T-cell (primary cell): ENCODE measurements at places on chromosomes 6 and 20.

GRCh38 chr6:117440706-117441525 lies 15.2 kb upstream of the ROS1 start:
- no peak for DNase-seq
- no peaks in the 10 kb centered on the region for H3K4me1 ChIP-seq
- peaks cover 3% of the 10 kb centered on the region for H3K27me3 ChIP-seq
- no peak overlapping the region for H3K27ac ChIP-seq
- H3K36me3 ChIP-seq = no peaks in the 10 kb centered on the region

- H3K27me3 ChIP-seq = peaks cover 10% of the 10 kb centered on the region
- DNase-seq = no peak
- no peaks in the 10 kb centered on the region for H3K36me3 ChIP-seq
- no peak overlapping the region for H3K4me3 ChIP-seq
These were observed 99.1 kb upstream of the PRDM1 start for GRCh38 chr6:105986998-105987397.

GRCh38 chr6:34834789-34835518 lies 43.1 kb downstream of the BLTP3A start:
- H3K27ac ChIP-seq = no peak overlapping the region
- no peaks in the 10 kb centered on the region for H3K27me3 ChIP-seq
- peaks cover 31% of the 10 kb centered on the region for H3K36me3 ChIP-seq

DNA sequence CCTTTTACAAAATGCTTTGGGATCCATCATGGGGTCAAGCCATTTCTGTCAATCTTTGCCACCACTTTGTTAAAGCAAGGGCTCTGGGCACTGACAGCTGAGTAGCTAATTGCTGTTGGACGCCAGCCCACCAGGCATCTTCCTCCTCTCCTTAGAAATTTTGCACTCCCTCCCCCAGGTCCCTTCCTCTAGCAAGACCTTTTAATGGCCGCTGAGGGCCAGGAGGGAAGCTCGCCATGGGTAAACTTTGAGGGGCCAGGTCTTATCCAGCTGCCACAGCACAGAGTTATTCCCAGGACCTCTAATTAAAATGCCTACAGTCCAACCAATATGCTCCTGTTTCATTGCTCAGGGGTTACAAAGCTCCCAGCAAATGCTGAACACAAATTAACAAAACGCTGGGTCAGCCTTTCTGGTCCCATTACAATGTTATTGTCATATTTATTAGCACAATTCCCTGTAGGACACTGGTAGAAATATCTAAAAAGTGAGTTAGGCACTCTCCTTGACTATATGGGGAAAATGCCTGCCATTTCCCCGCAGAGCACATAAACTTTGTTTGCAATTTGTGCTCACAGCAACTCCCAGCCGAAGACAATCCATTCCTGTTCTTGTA lies 16.8 kb downstream of the SCML4 start:
- H3K27me3 ChIP-seq = no peaks in the 10 kb centered on the region
- no peak overlapping the region for H3K27ac ChIP-seq
- H3K36me3 ChIP-seq = no peaks in the 10 kb centered on the region
- H3K4me3 ChIP-seq = no peak overlapping the region
- H3K4me1 ChIP-seq = peaks cover 48% of the 10 kb centered on the region
- DNase-seq = no peak

GRCh38 chr6:75268988-75269354 lies 15.6 kb downstream of the TMEM30A start:
- peaks cover 12% of the 10 kb centered on the region for H3K36me3 ChIP-seq
- no peak for DNase-seq
- no peak overlapping the region for H3K27ac ChIP-seq
- no peaks in the 10 kb centered on the region for H3K4me1 ChIP-seq
- H3K27me3 ChIP-seq = no peaks in the 10 kb centered on the region

GRCh38 chr6:82750556-82750955 lies 315.1 kb downstream of the UBE3D start:
- no peaks in the 10 kb centered on the region for H3K4me1 ChIP-seq
- no peak for DNase-seq
- no peaks in the 10 kb centered on the region for H3K27me3 ChIP-seq
- H3K4me3 ChIP-seq = no peak overlapping the region

- no peaks in the 10 kb centered on the region for H3K27me3 ChIP-seq
- H3K4me1 ChIP-seq = no peaks in the 10 kb centered on the region
- H3K4me3 ChIP-seq = no peak overlapping the region
- no peak for DNase-seq
These were observed 35.7 kb downstream of the TFAP2C start for GRCh38 chr20:56664796-56665195.

DNA sequence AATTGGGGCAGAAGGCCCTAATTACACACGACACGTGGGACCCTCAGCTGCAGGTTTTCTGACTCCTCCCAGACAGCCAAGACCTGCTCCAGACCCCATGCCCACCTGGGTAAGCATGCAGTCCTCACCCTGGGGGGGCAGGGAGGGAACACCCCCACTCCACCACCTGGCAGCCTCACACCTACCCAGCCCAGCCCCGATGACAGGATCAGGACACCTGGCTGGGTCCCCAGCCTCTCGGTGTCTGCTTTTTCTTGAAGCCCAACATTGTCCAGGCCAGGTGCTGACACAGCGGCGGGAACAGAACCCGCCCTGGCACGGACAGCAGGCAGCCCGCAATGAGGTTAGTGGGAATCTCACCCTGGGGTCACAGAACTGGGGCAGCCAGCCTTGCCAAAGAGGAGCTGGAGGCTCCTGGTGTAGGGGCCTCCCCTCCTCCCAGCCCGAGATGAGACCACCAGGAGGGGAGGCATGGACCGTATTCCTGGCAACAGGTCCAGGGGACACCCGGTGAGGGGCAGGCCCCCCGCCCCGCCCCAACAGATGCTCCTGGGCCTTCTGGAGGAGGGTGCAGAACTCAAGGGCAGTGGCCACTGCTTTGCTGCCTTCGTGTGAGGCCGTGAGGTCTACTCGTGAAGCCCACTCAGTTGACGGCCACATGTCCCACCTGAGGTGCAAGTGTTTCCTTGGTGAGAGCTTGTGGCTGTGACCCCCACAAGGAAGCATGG lies 103.8 kb downstream of the DLL1 start:
- peaks cover 32% of the 10 kb centered on the region for H3K27me3 ChIP-seq
- H3K27ac ChIP-seq = no peak overlapping the region
- no peak for DNase-seq
- no peak overlapping the region for H3K4me3 ChIP-seq
- H3K36me3 ChIP-seq = no peaks in the 10 kb centered on the region
